CD4-positive, alpha-beta memory T cell (primary cell): ENCODE measurements at places on chromosomes 1 and 21.

DNA sequence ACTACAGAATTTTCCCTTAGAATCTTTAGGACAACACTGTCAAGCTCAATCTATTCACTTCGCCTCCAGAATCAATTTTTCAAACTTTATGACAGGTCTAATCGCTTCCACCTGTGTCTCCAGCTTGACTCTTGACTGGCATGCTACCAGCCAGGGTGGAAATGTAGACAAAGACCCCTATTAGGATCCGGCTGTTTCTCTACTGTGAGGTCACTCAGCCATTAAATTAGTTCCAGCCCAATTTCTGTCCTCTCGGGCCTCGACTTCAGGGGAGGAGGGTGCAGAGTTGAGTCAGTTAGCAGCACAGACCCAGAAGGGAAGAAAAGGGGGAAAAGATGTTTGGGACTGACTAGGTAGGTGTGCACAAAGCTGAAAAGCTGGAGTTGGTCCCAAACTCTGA, 78.5 kb downstream of the HLCS start:
- DNase-seq = no peak

GRCh38 chr1:61204528-61204927, 122.2 kb downstream of the NFIA start:
- no peak for DNase-seq

- no peak for DNase-seq
Observed at GRCh38 chr1:221638595-221638994, 103.3 kb downstream of the DUSP10 start.

- DNase-seq = no peak
Observed at GRCh38 chr21:24824209-24824608, 783.1 kb downstream of the MRPL39 start.

DNA sequence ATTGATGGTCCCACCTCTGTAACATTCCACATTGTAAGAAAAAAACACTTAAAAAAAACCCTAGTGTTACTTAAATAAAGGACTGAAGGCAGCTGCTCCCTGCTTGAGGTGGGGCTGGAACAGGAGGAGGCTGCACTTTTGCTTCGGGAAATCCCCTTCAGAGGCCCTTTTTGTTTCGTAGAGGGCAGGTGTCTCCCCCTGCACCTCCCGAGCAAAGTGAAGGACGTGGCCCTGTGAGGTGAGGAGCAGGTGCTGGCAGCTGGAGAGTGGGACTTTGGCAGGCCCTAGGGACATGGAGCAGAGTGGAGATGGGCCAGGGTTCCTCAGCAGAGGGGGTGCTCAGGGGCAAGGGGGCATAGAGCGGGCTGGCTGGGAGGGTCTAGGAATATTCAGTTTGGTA, 33.4 kb upstream of the WNT4 start:
- no peak for DNase-seq

- no peak for DNase-seq
Observed at GRCh38 chr1:201371792-201372191, 5.7 kb downstream of the TNNT2 start.

GRCh38 chr1:206958144-206958543, 11.9 kb upstream of the PIGR start:
- DNase-seq = no peak

- no peak for DNase-seq
Observed at GRCh38 chr1:52435211-52435610, 30.8 kb downstream of the PRPF38A start.

DNA sequence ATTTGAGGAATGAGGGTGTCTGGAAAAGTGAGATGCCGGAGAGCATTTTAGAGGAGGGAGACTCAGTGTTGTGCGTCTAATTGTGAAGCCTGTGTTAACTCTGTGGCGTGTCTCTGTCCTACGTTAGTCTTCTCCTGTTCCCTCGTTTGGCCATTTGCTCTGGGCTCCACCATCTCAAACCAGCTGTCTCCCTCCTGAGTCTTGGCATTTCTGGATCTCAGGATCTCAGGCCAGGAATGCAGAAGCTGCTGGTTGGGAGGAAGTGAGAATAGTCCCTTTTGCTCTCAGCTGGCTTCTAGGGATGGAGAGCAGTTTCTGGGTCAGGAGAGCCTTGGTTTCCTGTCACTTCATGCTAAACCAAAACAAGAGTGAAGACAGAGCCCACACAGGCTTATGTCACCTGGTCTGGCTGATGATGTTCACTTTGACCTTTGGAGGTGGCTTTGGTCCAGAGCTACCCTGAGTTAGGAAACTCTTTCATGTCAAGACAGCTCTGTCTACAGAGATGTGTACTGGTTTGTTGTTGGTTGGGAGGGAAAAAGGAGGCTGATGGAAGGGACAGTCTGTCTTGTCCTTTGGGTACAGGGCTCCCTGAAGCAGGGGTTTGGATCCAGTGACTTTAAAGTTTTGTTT, 859 bp downstream of the NFASC start:
- DNase-seq = no peak

GRCh38 chr1:21325731-21326387, 35.6 kb upstream of the ECE1 start:
- no peak for DNase-seq

DNA sequence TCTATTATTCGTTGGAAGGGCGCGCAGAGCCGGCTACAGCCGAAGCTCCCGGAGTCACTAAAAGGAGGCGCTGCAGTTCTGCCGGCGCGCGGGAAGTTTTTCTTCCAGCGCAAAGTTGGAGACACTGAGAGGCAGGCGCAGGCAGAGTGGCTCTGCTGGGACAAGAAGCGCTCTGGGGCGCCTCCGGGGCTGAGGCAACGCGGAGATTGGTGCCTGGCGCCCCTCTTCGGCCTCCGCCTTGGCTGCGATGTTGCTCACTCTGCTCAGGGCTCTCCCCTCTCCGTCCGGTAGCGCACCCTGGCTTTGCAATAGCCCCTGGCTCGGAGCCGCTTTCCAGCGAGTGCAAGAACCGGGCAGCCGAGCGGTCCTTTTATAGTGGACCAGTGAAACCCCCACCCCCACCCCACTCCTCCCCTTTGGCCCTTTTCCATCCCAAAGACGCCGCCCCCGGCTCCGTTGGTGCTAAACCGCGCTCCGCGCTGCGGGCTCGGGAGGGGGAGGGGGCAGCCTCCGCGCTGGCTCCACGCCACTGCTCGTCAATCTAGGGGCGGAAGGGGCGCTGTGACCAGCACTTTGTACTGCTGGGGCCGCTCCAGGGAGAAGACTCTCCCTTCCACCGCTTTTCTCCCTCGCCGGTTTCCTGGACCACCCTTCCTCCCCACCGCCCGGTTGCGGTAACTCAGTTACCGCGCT, at the start of gene ADAMTS1:
Gene ADAMTS1, minus strand, starts transcription at position 344 of the 693 bp plus-strand sequence. CDS start 455 bp downstream, outside the sequence.
- no peak for DNase-seq

- DNase-seq = no peak
Observed at GRCh38 chr21:44261675-44262295, at the start of gene DNMT3L. TSS of gene DNMT3L (minus strand) at chr21:44261897. CDS start at chr21:44261259, 638 bp downstream.

DNA sequence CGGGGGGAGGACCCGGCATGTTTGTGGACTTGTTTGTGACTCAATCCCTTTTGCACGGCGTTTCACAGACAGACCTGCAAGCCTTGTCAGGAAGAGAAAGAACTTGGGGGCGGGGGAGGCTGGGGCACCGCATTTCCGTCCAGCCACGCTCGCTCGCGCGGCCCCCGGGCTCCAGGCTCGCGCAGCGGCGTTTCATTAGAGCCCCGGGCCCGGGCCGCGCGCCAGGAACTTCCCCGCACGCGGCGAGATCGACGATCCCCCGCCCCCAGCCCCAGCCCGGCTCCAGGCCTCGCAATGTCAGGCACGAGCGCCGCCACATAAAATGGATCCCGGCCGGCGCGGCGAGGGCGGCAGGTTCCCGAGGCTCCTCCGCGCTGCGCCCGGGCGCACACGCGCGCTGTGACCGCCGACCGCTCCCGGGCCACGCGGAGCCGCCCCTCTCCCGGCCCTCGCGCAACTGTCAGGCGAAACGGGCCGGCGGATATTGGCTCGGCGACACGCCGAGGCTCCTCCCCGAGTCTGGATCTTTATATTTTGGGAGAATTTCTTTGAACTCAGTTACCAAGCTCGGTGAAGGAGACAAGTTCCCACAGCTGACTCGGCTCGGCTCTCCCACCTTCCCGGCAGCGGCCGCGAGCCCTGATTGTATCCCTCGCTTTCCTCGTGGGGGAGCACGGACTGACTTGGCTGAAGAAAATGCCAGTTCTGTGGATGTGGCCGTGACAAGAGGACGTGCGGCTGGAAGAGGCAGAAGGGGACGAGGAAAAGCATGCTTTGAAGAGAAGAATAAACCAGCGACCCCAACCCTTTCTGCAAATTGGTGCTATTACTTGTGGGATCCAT, at the start of gene KIF26B:
Gene KIF26B, plus strand, starts transcription at position 557 of the 843 bp plus-strand sequence. CDS start 440 bp downstream, outside the sequence.
- DNase-seq = no peak

- DNase-seq = no peak
Observed at GRCh38 chr1:227357171-227357926, 39.1 kb upstream of the CDC42BPA start.

DNA sequence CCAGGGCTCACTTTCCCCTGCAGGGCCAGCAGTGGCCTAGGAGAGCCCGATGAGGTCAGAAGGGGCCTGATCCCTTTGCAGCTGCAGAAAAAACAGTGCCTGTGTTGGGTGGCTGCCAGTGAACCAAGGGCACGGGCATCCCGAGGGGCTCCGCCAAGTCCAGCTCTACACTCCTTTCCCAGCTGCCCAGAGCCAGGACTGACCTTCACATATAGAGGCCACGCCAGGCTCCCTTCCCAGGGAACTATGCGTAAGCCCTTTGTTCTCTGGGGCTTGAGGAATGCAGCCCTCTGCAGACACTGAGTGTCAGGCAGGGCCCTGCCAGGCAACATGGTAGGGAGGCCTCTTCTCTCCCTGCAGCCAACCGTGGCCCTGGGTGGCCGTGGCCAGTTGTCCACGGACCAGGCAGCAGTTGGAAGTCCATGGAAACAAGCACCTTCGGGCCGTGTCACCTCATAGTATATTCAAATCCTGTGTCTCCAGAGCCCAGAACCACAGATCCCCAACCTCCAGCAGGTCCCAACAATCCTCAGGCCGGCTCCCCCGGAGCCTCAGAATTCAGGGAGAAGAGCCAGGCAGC, 194.0 kb downstream of the NPHP4 start:
- no peak for DNase-seq

GRCh38 chr1:95229037-95229436, 5.0 kb upstream of the RWDD3 start:
- no peak for DNase-seq

- DNase-seq = no peak
Observed at GRCh38 chr1:19065526-19066247, 109.2 kb upstream of the IFFO2 start.

DNA sequence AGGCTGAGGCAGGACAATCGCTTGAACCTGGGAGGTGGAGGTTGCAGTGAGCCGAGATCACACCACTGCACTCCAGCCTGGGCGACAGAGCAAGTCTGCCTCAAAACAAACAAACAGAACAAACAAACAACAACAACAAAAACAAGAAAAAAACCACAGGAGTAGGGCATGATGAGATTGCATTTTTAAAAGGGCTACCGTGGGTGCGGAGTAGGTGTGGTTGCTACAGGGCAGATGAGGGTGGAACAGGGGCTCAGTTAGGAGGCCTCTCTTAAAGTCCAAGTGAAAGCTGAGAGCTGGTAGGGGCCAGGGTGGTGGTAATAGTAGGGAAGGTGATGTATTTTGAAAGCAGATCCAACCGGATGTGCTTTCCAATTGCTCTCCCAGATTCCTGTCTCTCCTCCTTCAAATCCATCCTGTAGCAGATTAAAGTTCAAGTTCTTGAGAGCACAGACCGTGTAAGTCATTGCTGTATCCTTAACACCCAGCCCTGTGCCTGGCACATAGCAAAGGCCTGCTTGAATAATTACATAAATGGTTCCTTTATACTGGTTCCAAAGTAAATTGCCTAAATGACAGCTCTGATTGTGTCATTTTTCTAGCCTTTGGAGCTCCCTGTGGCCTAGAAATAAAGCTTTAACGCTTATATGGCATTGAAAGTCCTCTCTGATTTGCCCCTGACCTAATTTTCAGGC, 4.2 kb upstream of the LINGO4 start:
- DNase-seq = no peak

DNA sequence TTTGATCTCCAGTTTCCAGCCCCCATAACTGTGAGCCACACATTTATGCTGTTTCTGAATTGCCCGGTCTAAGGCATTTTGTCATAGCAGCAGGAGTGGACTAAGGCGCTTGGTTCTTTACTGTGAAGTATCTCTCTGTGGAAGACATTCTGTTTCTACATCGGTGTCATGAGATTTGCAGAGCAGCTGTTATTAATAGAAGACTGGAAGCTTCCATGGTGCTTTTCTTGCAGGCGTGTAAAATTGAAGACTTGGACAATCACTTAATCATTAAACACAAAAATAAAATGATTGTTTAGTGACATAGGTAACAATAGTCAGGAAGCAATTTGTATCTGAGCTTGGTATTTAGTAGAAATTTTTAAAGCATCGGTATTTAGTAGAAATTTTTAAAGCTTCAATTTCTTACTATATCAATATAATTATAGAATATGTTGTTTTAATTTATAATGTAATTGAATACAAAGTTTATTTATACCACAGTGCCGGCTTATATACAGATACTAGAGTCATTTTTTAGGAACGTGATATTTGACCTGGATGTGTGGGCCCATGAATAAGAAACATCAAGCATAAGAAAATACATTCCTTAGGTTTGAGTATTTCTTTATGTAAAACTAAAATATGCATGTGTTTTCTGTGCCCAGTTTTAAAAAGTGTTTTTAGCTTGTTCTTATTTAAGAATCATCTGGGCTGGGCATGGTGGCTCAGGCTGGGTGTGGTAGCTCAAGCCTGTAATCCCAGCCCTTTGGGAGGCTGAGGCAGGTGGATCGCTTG, 60.6 kb upstream of the COL6A1 start:
- no peak for DNase-seq

DNA sequence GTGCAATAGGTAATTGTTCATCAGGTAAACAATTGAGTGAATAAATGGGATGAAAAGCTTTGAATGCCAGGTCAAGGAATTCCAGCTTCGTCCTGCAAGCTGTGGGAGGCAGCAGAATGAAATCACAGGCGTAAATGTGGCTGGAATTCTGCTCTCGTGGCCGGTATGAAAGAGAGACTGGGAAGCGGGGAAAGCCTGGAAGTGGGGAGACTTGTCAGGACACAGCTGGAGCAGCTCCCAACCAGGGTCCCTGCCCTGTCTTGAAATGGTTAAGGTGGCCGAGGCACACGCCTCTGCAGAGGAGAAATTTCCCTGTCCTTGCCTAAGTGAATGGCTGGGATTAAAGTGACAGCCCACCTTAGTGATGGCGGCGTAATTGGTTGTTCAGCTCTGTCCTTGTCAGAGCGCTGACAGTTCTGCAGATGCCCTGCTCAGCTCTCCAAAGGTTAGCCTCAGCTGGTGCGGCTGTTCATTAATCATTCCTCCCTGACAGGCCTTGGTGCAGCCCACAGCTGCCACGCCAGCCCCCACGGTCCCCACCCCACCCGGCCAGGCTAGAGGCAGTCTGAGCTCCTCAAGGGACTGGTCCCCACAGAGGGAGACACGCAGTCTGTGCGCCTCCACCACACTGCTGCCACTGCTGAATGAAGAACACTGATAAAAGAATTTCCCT, 398.3 kb upstream of the POU3F1 start:
- DNase-seq = no peak

GRCh38 chr1:24152631-24153494, 9.9 kb upstream of the IL22RA1 start:
- DNase-seq = no peak

GRCh38 chr1:116115476-116116439, 4.6 kb downstream of the MAB21L3 start:
- DNase-seq = no peak

DNA sequence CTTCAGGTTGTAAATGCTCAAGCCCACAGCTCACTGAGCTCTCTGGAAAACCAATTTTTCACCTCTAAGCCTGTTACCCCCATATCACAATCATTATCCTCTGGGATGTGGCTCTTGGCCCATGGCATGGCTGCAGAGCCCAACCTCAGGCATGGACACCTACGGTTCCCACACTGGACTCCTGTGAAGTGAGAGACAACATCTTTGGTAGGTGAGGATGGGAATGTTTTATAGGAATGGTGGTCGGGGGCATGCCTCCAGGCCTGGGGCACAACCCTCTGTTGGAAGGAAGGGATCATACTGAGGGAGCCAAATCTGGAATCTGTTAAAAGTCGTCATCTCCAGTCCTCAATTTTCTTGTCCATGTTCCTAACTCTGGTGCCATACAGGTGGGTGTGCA, 179.1 kb downstream of the FOXD2 start:
- no peak for DNase-seq
